Gastrocnemius medialis (tissue), 4 donors: ENCODE measurements at places on chromosomes 2 and 18. TPM values are rescaled to one million over a fixed set of nuclear protein-coding genes. Genes with fewer than 3 reads are reported as not detected.

- peak; percentile 25 for DNase-seq
Measured at GRCh38 chr2:101328474-101329007, 20.0 kb upstream of the RNF149 start.

The SPC25 gene
- total RNA-seq, result not detected

DNA sequence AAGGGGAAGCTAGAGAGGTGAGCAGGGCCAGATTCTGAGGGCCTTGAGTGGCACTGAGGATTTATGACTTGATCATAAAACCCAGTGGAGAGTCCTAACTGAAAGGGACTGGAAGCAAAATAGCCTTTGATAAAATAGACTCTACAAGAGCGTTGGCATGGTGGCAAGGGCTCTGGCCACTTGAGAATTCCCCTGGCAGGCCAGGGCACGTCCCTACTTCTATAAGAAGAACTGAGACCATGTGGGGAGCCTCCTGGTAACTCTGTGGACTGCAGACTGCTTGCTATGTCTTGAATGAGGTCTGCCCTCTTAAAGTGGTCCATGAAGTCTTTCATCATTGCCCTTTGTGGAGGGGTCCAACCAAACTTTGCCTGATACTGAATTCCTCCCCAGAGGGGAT is 324.8 kb downstream of the ALK start:
- no peak for DNase-seq

GRCh38 chr18:21602299-21602587 is 1.7 kb upstream of the ESCO1 start:
- no peak for DNase-seq

DNA sequence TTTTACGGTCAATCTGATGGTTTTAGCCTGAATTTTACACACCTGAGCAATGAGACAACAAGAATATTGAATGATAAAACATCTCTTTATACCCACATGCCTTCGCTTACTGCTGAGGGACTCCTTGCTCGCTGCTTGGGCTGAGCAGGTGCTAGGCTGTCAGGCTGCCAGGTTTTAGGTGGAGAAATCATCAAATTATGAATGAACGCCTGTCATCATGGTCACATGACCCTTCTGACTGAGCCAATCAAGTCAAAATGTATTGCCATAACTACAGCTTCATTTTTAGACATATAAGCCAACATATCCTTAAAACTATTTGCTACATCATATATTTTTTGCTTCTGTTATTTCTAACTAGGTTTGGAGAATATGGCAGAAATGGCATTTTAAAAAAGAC is 274.0 kb downstream of the LNPK start:
- no peak for DNase-seq

DNA sequence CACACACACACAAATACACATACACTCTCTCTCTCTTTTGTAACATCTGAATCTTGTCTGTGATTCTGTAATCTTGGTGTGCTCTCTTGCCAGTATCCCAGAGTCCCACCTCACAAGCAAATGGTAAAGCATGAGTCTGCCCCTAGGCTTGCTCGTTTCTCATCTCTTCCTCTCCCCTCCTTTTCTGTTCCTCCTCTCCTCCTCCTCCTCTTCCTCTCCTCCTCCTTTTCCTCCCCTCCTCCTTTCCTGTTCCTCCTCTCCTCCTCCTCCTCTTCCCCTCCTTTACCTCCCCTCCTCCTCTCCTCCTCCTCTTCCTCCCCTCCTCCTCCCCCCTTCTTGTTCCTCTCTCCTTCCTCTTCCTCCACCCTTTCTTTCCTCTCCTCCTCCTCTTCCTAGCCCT is 59.0 kb downstream of the TNFRSF11A start:
- no peak for DNase-seq

The NEU2 gene
- not detected for total RNA-seq

GRCh38 chr2:52082646-52083045 is 1050.7 kb upstream of the NRXN1 start:
- no peak for DNase-seq

DNA sequence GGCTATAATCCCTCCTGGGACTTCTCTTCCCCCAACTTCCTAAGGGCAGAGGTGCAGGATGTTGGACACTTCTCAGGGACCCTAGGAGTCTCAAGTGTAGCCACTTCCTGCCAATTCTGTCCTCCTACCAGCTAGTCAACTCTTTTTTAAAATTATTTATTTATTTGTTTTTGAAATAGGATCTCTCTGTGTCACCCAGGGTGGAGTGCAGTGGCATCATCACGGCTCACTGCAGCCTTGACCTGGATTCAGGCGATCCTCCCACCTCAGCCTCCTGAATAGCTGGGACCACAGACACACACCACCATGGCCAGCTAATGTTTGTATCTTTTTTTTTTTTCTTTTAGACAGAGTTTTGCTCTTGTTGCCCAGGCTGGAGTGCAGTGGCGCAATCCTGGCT is 11.5 kb downstream of the SFTPB start:
- DNase-seq, result no peak

- no peak for DNase-seq
Measured at GRCh38 chr2:15808944-15809343, 131.4 kb upstream of the MYCN start.

The SLC9A4 gene
- not detected for total RNA-seq

The SCN3A gene
- 0.98 TPM for total RNA-seq

GRCh38 chr2:186755066-186755465 is 61.2 kb downstream of the FAM171B start:
- no peak for DNase-seq

DNA sequence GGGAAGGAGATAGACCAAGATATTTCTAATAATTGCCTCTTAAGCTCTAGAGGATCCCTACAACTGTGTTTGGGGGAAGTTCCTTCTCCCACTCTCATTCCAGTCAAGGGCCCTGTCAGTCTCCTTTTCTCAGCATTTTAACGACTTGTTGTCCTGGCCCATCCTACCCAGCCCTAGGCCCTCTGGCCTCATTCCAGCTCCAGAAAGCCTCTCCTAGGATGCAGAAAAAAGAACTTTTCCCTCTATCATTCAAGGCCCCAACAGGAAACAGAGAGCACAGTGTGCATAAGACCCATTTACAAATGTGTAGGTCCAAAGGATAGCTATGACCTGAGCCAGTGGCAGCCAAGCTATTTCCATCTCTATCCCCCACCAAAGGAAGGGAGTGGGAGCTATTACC is 14.0 kb downstream of the PKDCC start:
- no peak for DNase-seq

DNA sequence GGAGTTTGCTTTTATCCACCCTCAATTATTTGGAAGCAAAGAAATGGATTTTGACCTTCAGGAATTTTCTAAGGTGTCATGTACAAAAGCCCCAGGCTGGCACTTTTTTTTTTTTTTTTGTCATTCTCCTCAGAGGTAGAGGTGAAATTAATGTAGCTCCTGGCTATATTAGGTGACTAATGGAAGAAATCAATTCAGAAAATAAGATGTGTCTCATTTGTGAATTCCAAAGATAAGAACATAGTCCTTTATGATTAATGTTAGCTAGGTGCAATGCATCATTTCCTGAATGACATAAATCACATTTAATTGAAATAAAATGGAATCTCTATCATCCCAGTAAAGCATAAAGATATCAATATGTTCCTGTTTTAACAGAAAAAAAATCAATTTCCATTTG is 477.6 kb downstream of the FBXO15 start:
- DNase-seq, result no peak

DNA sequence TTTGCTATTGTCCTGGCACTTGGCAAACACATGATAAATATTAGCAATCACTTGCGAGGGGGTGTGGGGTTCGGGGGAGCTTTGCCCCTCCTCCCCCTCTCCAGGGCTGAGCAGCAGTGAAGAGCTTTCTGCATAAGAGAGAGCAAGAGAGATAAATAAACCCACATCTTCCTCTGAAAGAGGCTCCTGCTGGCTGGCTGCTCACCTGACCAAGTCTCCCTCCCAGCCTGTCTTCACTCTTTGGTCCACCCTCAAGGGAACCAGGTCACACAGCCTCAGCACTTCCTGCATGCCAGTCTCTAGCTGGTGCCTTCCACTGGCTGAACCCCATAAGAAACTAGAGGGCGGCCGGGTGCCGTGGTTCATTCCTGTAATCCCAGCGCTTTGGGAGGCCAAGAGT is 18.5 kb upstream of the YWHAQ start:
- DNase-seq, result no peak

GRCh38 chr18:79789091-79789891 is 8.4 kb upstream of the KCNG2 start:
- no peak for DNase-seq

- no peak for DNase-seq
Measured at GRCh38 chr18:49980896-49981295, 167.6 kb upstream of the ACAA2 start.

DNA sequence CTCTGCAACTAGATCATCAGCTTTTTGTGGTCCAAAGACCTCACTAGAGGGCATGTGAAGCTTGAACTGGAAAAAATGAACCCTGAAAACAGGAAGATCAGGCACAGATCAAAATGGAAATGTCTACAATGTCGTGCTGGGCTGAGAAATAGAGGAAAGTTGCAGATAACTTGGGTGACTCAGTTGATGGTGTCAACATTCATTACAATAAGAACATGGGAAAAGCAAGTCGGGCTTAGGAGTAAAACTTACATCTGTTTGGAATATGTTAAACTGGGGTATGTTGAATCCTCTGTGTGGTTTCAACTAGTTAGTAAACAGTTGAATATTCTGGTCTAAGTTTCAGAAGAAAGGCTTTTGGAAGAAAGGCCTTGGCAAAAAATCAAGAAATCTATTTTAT is 940.4 kb downstream of the ERBB4 start:
- no peak for DNase-seq
